ENCODE measurements at places on chromosomes 3 and 15.

GRCh38 chr15:93289941-93290617 is 201.1 kb upstream of the RGMA start:
- DNase-seq: no peak

DNA sequence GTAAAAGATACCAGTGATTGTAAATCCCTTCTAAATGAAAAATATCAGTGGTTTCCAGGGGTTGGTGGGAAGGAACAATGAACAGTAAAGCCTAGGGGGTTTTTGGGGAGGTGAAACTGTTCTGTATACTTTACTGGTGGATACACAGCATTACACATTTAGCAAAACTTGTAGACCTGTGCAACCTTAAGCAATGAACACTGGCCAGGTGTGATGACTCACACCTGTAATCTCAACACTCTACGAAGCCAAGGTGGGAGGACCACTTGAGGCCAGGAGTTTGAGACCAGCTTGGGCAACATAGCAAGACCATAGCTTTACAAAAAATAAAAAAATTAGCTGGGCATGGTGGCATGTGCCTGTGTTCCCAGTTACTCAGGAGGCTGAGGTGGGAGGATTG is 1.8 kb downstream of the CCDC13 start:
- no peak for DNase-seq

- no peak for DNase-seq
Observed at GRCh38 chr15:69767191-69767590, 314.6 kb downstream of the RPLP1 start.

GRCh38 chr3:143002083-143002712 is 828 bp downstream of the U2SURP start:
- no peak for DNase-seq

All from GM04504 (cell line).